ENCODE measurements at places on chromosomes 16 and 17.
A peak's percentile ranks its signal among the peaks of the same experiment; 100 is the strongest.

DNA sequence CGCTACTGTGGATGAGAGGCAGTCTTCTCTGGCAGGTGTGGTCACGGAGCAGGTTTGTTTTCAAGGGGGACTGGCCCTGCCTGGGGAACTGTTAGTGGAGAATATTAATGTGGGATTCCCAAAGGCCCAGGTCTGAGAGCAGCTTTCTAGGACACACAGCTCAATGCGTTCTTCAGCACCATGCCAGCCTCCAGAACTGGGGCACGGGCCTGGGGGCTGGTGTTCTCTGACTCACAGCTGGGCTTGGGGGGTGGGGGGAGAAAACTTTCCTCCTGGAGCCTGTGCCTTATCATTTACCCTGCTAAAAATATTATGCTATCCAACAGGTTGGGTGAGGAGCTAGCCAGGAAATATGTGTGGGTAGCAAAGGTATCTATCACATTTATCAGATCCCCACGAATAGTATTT lies 13.5 kb upstream of the LHX1 start:
- no peak for DNase-seq

DNA sequence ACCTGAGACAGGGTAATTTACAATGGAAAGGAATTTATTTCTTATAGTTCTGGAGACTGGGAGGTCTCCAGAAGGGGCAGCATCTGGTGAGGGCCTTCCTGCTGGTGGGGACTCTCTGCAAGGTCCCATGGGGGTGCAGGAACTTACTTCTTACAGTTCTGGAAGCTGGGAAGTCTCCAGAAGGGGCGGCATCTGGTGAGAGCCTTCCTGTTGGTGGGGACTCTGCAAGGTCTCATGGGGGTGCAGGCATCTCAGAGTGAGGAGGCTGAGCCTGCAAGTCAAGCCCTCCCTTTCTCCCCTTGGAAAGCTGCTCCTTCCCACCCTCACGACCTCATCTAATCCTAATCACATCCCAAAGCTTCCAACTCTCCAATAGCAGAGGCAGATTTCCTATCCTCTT lies 157.4 kb downstream of the FOXL1 start:
- DNase-seq = no peak

- peak; percentile 78 for DNase-seq
Observed at GRCh38 chr17:49508061-49508865, 13.2 kb downstream of the NGFR start.

- DNase-seq = peak; percentile 20
Observed at GRCh38 chr16:26569793-26570192, 496.9 kb upstream of the C16orf82 start.

- DNase-seq = no peak
Observed at GRCh38 chr16:11224096-11224893, 31.7 kb downstream of the SOCS1 start.

DNA sequence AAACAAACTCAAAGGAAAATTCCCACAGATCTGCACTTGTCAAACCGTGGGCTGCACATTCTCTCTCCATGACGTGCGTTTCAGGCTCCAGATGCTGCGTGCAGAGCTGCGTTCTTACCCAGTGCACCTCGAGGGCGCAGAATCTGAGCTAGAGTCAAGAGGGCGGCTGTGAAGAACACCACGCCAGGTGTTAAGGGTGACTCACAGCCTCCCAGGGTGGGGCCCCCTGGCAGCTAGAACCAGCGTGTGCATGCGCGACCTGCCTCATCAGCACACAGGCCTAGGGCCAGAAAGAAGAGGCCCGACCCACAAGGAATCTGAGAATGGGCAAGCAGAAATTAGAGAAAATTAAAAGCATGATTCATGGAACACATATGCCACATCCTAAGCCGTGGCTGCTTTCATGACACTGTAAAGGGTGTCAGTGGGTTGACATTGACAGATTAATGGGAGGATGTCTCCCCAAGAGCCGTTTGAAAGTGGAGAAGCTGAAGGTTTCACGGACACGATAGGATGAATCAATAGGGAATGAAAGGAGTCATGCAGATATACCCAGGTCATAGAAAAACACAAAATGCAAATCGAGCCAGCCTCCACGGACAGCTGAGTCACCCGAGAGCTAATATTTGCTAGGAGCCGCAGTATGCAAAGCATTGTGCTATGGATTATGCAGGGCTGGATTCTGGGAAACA lies 29.0 kb downstream of the MARCHF10 start:
- peak; percentile 92 for DNase-seq

DNA sequence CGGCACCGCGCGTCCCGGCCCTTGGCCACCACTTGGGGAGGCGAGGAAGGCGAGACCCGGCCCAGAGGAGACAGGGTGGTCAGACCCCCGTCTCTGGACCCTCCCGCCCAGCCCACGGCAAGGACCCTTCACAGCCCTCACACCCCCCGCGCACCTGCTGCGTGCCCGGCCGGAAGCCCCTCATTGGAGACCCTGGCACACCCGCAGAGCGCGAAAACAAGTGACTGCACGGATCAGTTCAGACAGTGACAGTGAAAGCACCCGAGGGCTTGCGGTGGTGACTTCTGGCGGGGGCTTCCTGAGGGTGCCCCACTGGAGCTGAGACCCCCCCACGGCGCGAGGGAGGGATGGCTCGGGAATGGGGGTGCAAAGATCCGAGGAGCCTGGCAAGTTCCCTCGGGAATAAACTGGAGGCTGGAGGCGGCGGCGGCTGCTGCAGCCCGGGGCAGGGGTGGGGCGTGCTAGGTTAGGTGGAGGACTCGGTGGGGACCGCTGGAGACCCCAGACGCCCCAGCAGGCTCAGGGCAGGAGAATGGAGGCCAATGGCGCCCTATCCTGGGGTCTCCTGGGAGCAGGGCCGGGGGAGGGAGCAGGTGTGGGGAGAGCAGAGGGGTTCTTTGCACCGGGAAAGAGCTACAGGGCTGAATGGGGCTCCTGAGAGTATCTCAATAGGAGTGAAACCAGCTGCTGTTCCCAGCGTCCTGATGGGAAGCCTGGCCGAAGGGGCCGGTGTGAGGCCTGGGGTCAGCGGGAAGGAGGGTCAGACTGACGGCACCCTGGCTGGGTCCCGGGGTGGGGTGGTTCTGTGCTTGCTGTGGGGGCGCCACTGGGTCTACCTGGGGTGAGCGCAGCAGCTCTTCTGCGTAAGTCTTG lies 824 bp upstream of the FBXL16 start:
- no peak for DNase-seq

- DNase-seq = no peak
Observed at GRCh38 chr16:24071666-24072360, 184.3 kb upstream of the CACNG3 start.

DNA sequence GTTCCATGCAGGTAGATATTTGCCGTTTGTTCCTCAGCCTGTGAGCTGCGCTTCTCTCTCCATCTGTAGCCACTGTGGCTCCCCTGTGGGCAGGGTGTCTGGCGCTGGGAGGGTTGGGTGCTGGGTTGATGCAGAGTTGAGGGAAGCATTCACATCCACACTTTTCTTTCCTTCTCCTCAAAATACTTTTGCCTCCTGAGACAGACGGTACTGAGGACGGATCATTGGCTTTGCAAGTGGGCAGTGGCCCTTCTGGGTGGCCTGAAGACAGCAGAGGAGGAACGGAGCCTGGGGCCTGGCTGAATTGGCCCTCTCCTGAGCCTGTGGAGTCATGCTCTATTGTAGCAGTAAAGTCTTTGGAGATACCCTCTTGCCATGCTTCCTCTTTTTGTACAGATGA lies 43.0 kb downstream of the NKD1 start:
- no peak for DNase-seq

GRCh38 chr16:55809851-55810250 lies 23.0 kb downstream of the CES1 start:
- no peak for DNase-seq

DNA sequence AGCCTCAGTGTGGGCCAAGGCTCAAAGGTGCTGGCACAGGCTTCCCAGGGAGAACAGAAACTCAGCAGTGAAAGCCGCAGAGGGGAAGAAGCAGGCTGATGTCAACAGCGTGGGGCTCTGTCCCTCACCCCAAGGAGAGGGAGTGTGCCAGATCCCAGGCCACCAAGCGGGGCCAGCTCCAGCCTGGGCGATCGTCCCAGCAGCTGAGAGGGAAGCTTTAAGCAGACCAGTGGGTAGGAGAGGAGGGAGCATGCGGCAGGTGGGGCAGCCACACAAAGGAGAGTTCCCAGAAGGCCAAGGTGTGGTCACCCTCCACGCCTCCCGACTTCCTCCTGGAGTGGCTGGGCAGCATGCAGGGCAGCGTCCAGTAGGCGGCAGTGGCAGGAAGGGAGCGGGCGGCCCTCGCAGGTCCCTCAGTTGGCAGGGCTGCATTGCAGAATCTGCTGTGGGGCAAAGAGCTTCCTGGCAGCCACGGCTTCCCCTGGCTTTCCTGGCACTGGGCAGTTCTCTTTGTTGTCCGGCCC lies 6.0 kb downstream of the SYNGR2 start:
- no peak for DNase-seq

Data from A549 (cell line).